AML-193 (cell line): ENCODE measurements at places on chromosomes 5 and 9.

- DNase-seq = peak; percentile 25
Observed at GRCh38 chr5:118956727-118957126, 31.6 kb downstream of the DTWD2 start.

- DNase-seq = no peak
Observed at GRCh38 chr5:33445798-33446197, 5.0 kb downstream of the TARS1 start.

- DNase-seq = no peak
Observed at GRCh38 chr9:126390923-126391322, 64.3 kb downstream of the MVB12B start.

DNA sequence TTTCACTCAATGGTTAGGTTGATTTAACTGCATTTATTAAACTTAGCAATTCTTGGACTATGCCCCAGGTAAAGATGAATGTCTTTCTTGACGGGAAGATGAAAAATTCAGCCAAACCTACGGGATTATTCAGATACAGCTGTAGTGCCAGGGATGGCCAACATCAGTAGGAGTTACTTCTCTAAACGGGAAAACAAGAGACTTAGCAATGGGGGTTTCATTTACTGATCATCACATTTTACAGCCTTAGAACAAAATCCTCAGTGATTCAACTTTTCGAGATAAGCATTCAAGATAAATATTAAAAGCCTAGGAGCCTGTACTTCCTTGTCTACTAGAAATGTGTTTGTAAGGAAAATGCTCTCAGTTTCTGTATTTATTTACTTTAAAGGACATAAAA, 46.1 kb downstream of the S1PR3 start:
- no peak for DNase-seq

GRCh38 chr9:95504053-95504963, 12.5 kb downstream of the PTCH1 start:
- peak; percentile 9 for DNase-seq

GRCh38 chr5:168694289-168694688, 115.1 kb upstream of the PANK3 start:
- DNase-seq = no peak

GRCh38 chr5:177520271-177520670, 3.5 kb upstream of the DDX41 start:
- DNase-seq = no peak

DNA sequence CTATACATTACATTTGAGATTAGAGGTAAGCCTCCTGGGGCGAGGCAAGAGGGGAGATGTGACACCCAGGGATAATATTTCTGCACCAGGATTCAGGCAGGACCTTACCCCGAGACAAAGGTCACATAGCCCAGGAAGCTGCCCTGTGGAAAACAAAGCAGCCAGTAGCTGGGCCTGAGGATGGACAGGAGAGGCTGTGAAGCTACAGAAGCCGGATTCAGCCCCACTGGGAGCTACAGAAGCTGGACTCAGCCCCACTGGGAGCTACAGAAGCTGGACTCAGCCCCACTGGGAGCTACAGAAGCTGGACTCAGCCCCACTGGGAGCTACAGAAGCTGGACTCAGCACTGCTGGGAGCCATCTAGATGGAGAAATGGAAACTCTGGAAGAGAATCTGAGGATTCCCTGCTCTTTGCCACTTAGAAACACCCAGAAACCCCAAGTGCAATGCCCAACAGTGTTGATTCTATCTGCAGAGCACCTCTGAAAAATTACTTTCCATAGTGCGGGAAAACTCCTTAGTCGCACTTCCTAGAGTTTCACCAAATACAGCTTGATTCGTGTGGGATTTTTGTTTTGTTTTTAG, 46.5 kb upstream of the ZFR start:
- no peak for DNase-seq

DNA sequence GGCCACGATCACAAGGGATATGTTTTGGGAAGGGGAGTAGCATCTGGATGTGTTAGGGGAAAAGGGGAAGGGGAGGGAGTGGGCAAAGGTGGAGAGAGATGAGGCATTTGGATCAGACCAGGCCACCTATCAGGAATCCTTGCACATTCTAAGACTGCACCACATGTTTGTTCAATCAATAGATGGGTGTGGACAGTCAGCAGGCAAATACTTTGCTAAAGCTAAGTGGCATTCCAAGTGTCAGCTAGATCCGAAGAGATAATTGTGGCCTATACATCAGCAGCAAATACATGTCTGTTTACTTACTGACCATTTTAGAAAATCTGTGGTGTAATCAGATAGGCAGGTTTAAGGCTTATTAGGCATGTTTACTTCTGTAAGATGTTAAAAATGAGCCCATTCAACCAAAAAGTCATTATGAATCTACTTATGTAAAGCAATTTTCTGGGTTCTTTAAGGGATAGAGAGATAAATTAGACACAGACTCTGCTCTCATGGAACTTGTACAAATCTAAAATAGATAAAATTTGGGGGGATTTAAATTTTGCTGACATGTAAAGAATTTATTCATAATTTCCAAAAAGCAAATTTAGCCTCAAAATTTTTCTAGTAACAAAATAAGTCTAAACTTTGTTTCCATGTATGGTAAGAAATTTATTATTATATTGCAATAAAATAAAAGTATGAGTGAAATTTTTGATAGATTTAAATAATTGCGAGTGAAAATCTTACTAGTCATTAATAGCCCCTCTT, 107.3 kb downstream of the SNCAIP start:
- no peak for DNase-seq

GRCh38 chr5:2129568-2130272, 247.0 kb upstream of the IRX4 start:
- DNase-seq = no peak

GRCh38 chr9:133351908-133352634, 4.1 kb downstream of the RPL7A start:
- DNase-seq = peak; percentile 53

DNA sequence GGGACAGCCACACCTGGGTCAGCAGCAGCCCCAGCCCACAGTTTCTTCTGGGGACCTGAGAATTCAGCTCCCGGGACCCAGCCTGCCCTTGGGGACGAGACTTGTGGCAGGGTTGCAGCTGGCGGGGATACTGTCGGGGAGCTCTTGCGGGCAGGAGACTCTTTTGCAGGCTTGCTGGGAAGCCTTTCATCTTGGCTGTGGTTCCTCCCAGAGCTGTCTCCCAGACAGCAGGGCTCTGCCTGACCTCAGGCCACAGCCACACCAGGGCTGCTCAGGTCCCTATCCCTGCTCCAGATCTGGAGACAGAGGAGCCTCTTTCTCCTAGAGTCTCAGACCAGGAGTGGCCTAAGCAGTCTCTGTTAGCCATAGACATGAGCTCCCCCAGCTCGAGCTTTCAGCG, 4.7 kb upstream of the MYMK start:
- no peak for DNase-seq

- DNase-seq = no peak
Observed at GRCh38 chr9:133690081-133690561, 48.0 kb downstream of the SARDH start.

GRCh38 chr9:124017929-124018729, 6.6 kb downstream of the LHX2 start:
- no peak for DNase-seq

- no peak for DNase-seq
Observed at GRCh38 chr5:111697215-111697614, 59.8 kb downstream of the NREP start.

- DNase-seq = no peak
Observed at GRCh38 chr5:157378509-157378908, 81.5 kb upstream of the NIPAL4 start.

- no peak for DNase-seq
Observed at GRCh38 chr5:52523701-52524100, 264.0 kb upstream of the ITGA1 start.

DNA sequence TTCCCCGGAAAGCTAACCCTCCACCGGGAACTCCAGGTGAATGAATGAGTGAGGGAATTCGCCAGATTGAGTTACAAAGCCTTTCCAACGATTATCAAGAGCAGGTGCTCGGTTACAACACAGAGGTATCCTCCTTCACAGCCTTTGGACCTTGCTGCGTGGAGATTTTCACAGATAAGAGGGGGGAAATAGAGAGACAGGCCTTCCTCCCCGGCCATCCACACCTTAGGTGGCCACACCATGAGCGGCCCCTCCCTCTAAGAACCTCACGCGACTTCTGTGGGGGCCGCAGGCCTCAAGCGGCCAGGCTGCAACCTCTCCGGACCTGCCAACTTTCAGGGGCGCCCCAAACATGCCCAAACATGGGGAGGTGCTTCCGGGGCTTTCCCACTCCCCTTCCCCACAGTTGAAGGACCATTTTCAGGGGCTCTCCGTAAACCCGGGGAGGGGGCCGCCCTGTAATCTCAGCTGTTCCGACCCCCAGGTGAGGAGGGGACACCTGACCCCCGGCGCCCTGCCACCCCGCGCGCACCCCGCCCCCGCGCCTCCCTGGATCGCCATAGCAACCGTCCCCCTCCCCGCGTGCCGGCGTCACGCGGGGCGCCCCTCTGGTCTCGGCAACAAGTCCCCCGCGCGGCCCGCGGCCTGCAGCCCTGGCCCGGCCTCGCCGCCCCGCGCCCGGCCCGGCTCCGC, 603 bp downstream of the DENND1A start:
- DNase-seq = no peak
